ENCODE measurements at places on chromosomes 1 and 21.
A peak's percentile ranks its signal among the peaks of the same experiment; 100 is the strongest.

- DNase-seq = peak; percentile 36
Observed at GRCh38 chr1:10399444-10399941, 629 bp downstream of the PGD start.

DNA sequence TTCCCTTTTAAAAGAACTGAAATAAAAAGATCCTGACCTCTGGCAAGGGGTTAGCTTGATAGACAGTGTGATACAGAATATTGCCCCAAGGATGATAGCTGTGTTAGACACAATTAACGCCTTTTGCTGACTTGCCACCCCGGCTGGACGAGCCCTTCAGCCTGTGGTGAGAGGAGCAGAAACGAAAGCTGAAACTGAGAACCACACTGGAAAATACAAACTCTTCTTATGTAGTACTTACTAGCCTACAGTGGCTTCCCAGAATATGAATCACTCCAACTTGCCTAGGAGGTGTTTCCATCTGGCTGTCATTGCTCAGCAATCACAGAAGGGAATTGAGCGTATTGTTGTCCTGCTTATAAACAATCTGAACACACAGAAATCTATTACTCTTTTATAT, 22.9 kb downstream of the SAMSN1 start:
- peak; percentile 86 for DNase-seq

GRCh38 chr21:23160914-23161313, 2162.7 kb downstream of the NCAM2 start:
- DNase-seq = no peak

DNA sequence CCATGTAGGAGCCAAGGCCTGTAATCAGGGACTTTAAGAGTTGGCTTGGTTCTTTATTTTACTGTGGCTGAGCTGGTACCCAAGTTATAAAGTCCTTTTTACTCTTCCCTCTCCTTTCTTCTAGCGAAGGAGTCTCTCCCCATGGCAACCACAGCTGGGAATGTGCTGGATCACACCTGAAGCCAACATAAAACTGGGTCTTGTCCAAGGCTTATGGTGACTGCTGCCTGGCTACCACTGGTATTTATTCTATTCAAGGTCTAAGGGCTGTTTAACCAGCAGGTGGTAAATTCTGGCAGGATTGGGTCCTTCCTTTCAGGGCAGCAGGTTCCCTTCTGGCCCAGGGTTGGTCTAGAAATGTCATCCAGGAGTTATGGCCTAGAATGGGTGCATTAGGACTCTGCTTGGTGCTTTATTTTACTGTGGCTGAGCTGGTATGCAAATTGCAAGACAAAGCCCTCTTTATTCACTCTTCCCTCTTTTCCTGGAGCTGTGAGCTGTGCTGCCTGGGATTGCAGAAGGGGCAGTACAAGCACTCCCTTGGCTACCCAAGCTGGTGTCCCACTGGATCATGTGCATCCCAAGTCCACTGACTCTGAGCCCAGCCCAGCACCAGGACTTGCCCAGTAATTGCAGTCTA, 26.6 kb downstream of the SLC22A15 start:
- no peak for DNase-seq

- DNase-seq = no peak
Observed at GRCh38 chr1:31444725-31445448, 31.9 kb downstream of the SERINC2 start.

DNA sequence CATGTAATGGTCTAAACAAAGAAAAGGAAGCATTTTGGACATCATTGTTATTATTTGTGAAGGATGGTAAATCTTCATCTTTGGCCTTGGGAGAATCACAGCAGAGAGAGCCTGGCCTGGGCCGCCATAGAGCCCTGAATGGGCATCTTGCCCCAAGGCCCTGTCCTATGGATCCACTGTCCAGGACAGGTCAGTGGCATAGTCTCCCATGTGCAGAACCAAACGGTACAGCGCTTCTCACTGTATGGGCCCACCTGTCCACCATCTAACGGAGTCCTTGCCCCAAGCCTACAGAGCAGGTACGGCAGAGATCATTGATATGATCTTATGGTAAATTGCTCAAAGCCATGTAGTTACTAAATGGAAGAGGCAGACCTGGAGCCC, 185.7 kb downstream of the FOXD2 start:
- no peak for DNase-seq

GRCh38 chr1:44854970-44855369, 11.9 kb upstream of the PTCH2 start:
- no peak for DNase-seq

DNA sequence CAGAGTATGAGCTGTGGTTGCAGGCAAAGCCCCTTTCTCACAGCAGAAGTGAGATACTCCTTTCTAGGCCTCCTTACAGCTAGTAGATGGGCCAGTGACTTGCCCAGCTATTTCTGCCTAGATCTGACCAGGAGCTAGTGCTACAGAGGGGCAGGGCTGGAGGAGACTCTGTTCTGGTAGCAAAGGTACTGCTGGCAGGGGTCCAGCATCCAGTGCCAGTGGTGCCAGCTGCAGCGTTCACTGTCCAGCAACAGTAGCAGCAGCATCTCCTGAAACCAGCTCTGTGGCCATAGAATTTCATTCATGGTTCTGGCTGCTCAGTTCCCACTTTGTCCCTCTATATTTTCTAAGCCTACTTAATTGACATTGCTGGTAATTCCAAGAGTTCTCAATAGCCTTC, 62.5 kb upstream of the CNN3 start:
- DNase-seq = no peak

Data from CD14-positive monocyte (primary cell).